ENCODE measurements at places on chromosomes 5 and 9.

DNA sequence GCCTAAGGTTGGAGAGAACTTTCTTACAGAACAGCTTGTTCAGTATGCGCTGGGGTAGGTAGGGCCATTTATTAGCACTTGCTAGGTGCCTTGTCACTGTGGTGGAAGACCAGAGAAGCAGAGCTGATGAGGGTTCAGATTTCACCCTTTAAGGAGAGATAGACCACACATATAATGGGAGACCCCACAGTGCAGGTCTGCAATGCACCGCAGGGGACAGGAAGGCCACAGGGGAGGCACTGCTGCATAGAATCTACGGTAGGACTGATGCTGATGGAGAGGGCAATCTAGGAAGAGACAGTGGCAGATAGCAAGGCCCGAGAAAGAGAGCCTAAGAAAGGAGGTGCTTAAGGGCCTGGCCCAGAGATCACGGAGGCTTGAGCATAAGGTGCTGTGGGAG, 64.2 kb downstream of the PTPDC1 start:
- no peak for DNase-seq

GRCh38 chr5:136538534-136538933, 173.2 kb upstream of the TRPC7 start:
- DNase-seq, result no peak

- DNase-seq, result no peak
Observed at GRCh38 chr9:78023003-78023741, 8.4 kb downstream of the GNAQ start.

DNA sequence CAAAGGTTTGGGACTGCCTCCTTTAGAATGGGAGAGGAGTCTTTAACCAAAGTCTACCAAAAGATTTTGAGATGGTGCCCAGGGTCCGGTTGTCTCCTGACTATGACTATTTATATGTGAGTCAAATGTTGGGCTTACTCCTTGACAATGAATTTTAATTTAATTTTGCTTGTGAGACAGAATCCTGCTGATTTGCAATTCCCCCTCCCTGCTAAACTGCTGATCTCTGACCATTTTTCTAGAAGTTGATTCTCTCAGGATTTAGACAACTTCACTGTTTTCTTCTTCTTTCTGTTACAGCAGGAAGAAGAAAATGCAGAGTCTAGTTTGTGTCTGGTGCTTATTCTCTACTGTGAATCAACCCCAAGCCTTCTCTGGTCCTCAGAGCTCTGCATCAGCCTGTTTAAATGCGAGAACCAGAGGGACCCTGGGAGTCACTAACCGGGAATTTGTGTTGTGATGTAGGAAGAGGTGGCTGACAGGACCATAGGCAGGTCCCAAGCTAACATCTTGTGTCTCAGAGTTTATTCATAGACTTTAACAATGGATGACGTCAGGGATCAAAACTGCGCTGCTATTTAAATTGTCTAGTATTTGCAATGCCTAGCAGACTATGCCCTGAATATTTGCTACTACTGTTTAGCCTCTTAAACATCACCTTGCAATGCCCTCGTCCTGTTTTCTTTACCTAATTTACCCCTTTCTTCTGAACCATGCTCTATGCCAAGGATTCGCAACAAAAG, 124.0 kb upstream of the TAF11L2 start:
- DNase-seq, result no peak

- DNase-seq, result peak; percentile 77
Observed at GRCh38 chr9:134434894-134435506, 108.7 kb downstream of the RXRA start.

DNA sequence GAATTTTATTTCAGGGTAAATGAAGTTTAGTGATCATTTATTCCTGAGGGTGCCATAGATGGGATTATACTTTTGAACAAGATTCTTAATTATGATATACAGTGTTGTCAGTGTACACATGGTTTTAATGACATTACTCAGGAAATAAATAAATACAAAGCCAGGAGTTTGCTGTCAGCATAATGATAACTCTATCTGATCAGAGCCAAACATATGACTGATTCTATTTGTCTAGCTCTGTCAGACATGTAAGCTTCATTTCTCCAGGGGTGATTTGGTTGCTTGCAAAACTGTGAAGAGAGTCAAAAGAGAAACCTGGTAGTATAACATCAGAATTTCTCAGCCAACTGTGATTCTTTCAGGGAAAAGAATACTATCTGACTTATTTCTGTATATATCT, 1425.8 kb upstream of the C9orf72 start:
- DNase-seq, result no peak

DNA sequence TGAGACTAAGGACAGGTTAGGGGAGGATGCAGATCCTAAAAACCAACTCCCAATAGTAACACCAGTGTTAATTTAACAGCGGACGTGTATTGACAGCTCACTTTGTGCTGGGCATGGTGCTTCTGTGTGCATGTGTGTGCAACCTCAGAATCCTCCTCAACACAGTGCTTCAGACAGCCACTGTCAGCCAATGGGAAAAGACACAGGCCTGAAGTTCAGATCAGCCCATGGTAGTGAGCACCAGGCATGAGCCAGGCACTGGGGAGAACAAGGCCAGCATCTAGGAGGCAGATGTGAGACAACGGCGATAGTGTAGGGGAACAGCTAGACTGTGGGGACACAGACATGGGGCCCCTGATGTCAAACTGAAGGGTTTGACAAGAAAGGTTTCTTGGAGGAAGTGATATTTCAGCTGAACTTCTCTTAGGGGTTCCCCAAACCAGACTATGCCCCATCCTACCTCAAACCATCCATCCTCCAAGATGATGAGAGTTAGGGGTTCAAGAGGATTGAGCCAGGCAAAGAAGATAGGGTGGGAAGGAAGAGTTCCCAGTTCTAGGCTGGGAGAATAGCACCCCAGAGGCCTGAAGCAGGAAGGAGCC, 71.5 kb upstream of the PSD2 start:
- no peak for DNase-seq

DNA sequence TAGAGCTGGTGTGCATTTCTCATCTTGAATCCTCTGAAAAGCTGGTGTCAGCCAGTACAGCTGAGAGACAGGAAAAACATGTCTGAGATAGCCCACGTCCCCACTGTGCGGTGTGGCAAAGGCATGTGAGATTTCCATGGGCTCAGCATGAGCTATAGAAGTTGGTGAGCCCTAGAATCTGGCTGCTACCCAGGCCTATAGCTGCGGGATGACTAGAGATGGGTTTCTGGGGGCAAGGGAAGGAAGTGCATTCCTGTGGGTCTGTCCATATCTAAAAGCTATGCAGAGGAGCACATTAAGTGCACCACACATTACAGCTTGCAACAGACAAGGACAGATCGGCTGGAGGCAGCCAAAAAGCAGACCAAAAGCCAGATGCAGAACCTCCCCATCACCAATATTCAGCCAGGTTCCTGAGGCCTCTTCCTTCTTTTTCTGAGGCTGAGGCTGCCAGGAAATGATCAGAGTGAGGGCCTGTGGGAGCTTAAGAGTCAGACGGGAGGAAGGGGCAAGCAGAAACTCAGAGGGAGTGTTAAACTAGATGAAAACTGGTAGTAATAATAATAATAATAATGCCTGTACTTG, 55.8 kb upstream of the RANBP3L start:
- no peak for DNase-seq

DNA sequence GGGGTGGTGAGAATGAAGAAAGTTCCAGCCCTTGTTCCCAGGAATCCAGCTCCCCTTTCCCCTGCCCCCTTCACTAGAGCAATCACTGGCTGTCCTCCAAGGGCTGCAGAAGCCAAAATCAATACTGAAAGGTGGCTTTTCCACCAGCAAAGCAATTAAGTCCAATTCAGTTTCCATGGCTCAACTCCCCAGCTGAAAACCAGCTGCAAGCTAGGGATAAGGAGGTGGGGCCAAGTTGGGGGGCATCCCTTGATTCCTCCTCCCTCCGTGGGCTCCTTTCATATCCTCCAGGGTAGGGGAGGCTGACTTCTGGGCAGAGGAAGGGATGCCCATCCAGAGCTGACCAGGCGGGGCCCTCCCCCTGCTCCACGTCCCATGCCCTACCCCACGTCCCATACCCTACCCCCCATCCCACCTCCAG, 22.7 kb downstream of the CAMK2A start:
- DNase-seq, result no peak

GRCh38 chr9:134152022-134152448, 12.3 kb downstream of the RNU6ATAC start:
- DNase-seq, result no peak

GRCh38 chr5:140690376-140690932, 716 bp downstream of the HARS1 start:
- no peak for DNase-seq

- DNase-seq, result no peak
Observed at GRCh38 chr9:14251154-14252071, 62.5 kb downstream of the NFIB start.

DNA sequence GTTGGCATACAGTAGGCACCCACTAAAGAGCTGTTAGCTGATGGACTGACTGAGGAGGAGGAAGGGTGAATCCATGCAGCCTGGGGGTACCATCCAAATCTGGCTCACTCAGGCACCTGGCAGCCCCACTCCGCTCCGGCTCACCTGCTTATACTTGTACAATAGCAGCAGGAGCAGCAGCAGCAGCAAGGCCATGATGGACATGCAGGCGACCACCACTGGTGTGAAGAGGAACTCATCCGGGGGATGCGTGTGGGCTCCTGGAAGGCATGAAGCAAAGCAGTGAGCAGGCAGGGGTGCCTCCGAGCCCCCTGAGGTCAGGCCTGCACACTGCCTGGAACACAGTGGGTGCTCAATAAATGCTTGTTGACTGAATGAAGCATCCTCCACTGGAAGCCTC, 18.3 kb downstream of the CSF1R start:
- DNase-seq, result no peak

GRCh38 chr5:60805463-60805862, 38.6 kb downstream of the ELOVL7 start:
- DNase-seq, result no peak

GRCh38 chr5:17434982-17435381, 63.0 kb upstream of the TAF11L2 start:
- no peak for DNase-seq

GRCh38 chr5:81097713-81098112, 135.4 kb upstream of the CKMT2 start:
- DNase-seq, result no peak

DNA sequence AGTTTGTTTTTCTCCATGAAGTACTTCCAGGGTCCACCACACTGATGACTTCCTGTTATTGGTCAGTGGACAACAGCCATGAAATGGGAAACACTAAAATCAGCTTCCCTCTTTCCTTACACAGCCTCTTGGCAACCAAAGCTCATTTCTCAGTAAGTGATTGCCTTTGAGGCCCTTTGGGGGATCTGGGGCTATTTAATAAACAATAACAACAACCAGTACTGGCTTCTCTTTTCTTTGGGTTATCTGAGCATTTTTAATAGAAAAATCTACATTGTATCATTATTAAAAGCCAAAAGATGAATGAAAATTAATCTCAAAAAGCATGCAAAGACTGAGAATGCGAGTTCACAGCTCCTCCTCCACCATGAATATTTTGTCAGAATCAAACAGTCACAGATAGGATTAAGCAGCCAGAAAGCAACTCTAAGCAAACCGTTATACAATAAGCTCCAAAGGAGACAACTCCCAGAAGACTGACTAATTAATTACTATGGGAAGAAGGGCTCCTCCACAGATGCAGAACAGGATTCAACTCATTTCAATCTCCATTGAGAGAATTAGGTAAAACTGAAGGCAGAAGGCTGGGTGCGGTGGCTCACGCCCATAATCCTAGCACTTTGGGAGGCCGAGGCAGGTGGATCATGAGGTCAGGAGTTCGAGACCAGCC, 68.3 kb downstream of the SERINC5 start:
- DNase-seq, result no peak

DNA sequence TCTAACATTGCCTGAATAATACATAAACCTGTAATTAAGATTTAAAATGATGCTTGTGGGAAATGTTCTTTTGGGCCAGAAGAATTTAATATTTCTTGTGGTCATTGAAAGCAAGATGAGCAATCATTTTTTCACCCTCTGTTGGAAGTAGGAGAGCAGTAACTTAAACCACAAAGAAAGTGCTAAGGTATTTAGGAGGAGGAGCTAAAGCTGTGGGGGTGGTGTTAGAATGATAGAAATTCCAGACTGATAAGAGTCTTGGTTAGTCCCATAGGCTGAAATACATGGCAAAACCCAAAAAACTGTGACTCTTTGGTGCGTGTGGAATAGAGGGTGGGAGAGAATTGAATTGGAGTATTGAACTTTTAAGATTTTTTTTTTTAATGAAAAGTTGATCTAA, 247.0 kb downstream of the YTHDC2 start:
- no peak for DNase-seq
